ENCODE measurements at places on chromosomes 12 and 14.

GRCh38 chr12:8622646-8623045 lies 10.0 kb upstream of the AICDA start:
- DNase-seq, result no peak

DNA sequence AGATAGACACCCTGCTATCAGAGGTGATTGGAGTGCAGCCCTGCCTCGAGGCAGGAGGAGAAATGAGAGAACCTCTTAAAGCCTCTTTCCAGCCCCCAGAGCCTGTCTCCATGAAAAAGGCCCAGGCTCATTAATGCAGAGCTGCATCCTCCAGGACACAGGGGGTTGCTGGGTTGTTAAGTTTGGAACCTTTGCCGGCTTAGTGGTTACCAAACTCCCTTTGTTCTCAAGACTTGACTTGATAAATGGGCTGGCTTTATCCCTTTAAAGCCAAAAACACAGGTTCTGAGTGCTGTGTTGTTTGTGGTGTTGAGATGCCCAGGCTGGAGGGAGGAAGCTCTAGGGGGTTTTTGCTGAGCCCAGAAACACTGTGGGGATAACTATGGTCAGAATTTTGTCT lies 71.0 kb downstream of the DAD1 start:
- DNase-seq, result no peak

DNA sequence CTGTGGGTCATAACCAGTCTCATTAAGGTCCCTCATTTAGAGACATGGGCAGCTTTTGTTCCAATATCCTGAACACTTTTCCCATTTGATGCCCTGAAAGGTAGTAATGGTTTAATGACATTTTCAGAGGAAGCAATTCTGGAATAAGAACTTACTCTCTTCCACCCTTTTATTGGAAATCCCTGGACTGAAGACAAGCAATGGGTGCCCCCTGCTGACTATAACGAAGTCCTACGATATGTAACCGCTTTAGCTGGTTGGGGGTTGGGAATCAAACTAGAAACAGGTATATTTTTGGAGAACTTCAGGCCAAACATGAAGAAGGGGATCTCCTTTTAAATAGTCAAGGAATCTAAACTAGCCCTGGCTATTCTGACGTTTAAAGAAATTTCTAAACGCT lies 20.5 kb downstream of the SARNP start:
- DNase-seq, result peak; percentile 47

DNA sequence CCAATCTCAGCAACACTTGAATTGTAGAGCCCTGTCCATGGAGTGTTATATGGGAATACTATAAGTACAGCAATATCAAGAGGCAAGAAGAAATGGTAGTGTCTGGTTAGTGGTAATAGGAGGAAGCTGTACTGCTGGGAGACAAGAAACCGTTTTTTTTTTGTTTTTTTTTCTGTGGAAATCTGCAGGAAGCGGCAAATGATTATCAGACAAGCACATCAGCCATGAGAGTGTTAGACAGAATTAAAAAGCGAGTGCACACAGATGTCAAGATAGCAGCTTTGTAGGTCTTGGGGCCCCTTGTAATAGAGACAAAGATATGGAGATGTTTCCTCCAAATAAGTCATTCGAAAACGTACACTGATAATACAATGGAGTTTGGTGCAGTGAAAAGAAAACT lies 6.7 kb downstream of the TESPA1 start:
- no peak for DNase-seq

- no peak for DNase-seq
Observed at GRCh38 chr14:83863042-83863774, 1666.7 kb upstream of the FLRT2 start.

DNA sequence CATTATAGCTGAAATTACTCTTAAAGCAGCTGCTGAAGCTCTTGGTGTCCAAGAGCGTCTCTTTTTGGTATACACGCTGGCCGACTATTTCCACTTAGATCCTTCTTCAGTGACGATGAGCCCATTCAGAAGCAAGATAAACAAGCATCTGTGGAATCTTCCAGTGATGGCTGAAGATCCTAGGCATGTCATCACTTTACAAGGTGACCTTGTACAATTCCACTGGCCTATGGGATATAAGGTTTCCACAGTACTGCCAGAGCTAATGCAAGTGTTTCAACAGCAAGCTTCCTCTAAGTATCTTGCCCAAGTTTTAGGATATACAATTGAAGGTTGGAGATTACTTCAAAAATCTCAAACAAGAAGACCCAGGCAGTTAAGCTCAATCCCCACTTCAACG lies 47.0 kb downstream of the INTS13 start:
- no peak for DNase-seq

DNA sequence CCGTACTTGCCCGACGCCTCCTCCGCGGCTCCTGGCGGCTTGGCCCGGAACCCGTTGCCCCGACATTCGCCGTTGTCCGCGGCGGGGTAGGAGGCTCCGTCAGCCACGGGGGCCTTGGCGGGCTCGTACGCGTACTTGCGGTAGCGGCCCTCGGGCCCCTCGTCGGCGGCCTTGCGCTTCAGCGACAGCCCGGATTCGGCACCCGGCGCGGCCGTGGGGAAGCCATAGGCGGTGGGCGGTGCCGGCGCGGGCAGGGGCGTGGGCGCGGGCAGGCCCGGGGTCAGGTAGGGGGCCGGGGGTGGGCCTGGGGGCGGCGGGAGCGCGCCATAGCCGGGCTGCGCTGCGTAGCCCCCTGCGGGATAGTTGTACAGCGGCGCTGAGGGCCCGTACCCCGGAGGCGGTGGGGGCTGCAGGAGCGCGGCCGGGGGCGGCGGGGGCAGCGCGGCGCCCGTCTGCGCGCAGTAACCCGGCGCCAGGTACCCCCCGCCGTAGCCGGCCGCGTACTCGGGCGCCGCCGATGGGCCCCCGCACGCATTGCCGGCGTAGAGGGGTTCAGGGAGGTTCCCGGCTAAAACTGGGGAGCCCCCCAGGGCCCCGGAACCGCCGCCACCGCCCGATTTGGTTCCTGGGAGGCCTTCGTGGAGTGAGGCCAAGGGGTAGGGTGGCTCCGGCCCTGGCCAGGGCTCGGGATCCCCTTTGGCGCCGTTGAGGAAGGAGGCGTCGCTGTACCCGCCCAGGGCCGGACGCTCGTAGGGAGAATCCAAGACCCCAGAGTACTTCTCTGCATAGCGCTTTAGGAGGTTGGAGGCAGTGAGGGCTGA lies 26.9 kb downstream of the FIGNL2 start:
- DNase-seq, result no peak

GRCh38 chr12:4991373-4991772 lies 52.3 kb upstream of the KCNA5 start:
- no peak for DNase-seq

GRCh38 chr14:70908935-70909641 lies 1.8 kb downstream of the PCNX1 start:
- no peak for DNase-seq

DNA sequence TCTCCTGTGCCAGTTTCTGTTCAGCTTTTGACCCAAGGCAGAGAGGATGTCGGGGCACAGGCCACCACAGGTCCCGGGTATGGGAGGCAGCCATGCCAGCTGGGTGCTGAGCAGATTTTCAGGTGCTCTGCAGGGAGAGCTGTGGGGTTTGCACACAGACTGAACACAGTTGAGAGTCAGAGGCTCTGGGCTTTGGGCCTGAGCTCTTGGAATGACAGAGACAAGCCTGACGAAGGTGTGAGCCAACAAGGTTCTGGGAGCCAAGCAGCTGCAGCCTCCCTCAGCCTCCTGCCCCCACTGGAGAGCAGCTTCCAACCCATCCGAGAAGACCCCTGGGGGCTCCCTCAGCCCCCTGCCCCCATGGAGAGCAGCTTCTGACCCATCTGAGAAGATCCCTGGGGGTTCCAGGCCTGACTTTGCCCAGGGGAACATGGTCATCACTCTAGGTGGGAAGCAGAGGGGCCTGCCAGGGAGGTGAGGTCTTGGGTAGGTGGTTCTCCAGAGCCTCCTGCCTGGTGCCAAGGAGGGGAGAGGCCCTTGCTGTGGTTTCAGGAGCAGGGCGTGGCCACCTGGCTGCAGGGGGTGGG lies 13.8 kb downstream of the FBRSL1 start:
- no peak for DNase-seq

DNA sequence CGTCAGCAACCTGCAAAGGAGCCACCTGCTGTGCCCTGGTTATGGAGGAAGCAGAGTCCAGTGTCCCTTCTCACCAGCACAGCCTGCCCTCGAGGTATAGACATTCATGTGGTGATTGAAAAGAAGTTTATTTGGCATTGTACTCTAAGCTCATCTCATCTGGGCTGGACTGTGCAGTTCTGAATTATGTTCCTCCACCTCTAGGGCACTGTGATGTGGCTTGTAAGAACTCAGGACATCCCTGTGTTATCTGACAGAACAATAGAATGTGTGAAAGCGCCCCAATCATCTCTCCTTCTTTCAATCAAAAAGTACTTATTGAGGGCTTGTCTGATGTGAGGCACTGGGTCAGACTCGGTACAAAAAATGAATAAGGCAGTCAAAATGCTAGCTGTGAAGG lies 140.1 kb downstream of the DHRS2 start:
- no peak for DNase-seq

DNA sequence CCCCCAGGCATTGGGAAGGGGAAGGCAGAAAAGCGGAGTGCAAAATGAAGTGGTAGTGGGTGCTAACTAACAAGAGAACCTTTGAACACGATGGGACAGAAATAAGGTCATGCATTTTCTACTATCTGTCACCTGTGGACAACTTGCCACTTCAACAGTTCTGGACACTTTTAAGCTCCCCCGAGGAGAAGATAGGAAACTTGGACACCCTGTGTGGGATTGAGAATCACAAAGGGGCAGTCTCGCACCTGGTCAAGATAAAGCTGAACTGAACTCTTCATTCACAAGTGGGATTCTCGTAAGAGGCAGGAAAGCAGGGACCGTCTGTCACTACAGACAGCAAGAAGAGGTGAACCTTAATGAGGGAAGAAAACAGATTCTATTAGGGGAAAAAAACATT lies 51.6 kb downstream of the EIF2S3B start:
- DNase-seq, result no peak

DNA sequence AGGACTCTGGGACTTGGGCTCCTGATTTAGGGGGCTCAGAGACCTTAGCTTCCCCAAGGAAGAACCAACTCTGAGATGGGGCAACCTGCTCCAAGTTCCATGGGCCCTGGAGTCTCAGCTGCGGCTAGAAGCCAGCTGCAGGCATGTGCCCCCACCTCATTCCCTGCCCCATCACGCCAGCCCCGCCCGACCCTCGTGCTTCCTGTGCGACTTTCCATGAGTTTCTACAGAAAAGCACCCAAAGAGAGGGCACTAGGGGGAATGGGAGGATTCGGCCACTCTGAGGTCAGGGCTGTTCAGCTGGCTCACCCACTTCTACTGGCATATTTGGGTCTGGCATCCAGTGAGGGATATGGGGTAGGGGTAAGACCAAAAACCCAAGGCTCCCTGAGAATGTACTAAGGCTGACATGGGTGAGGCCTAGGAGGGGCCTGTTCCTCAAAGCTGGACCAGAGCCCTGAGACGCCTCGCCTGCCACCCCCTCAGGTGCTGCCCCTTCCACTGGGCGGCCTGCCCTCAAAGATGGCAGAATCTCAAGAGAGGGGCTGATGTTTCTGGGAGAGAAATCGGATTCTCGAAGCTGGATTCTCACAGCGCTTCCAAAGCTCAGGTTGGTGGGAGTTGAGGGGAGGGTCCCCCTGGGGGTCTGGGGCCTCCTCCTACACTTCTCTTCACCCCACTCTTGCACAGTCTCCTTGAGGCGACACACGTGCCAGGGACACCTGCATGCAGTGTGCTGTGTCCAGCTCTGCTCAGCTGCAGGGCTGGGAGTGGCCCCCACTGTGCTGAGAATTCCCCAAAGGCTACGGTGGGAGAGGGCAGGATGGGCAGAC lies 22.1 kb downstream of the FAIM2 start:
- no peak for DNase-seq

- DNase-seq, result no peak
Observed at GRCh38 chr14:83556065-83556464, 1973.9 kb upstream of the FLRT2 start.

GRCh38 chr14:28323366-28323765 lies 443.2 kb upstream of the FOXG1 start:
- DNase-seq, result no peak

GRCh38 chr14:61472011-61472672 lies 150.8 kb downstream of the PRKCH start:
- no peak for DNase-seq

DNA sequence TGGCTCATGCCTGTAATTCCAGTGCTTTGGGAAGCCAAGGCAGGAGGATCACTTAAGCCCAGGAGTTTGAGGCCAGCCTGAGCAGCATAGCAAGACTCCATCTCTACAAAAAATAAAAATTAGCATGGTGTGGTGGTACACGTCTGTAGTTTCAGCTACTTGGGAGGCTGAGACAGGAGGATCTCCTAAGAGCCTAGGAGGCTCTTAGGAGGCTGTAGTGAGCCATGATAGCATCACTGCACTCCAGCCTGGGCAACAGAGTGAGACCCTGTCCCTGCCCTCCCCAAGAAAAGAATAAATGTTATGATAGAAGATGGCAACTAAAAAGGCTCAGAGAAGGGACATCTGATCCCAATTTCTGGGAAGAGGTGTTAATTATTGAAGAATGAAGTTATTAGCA lies 3.2 kb upstream of the MANSC1 start:
- DNase-seq, result no peak

- no peak for DNase-seq
Observed at GRCh38 chr14:93045965-93046704, 69.6 kb downstream of the ITPK1 start.

GRCh38 chr14:88682495-88683114 lies 110.1 kb downstream of the EML5 start:
- no peak for DNase-seq

DNA sequence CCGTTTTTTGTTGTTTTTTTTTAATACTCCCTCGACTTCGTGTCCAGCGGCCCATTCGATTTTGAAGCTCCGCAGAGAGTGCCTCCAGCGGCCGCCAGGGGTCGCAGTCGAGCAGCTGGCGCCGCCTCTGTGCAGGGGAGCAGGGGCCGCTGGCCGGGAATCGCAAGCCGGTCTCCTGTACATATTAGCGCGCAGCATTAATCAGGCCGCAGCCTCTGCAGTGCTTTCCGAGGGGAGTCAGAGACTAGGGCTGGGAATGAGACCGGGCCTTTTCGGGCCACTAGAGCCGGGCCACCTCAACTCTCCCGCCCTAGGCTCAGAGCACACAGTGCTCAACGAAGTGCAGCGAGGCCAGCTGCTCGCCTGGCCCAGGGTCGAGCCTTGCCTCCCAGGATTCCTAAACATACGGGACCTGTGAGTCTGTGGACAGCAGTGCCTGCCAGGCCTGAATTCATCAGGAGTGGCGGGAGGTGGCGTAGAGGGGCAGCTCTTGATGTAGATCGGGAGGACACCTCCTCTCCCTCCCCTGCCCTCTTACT lies 81.8 kb downstream of the EMP1 start:
- peak; percentile 63 for DNase-seq

All from HuH-7.5 (cell line).